ENCODE measurements at places on chromosomes 4 and X. TPM values are rescaled to one million over a fixed set of nuclear protein-coding genes. Genes with fewer than 3 reads are reported as not detected.

DNA sequence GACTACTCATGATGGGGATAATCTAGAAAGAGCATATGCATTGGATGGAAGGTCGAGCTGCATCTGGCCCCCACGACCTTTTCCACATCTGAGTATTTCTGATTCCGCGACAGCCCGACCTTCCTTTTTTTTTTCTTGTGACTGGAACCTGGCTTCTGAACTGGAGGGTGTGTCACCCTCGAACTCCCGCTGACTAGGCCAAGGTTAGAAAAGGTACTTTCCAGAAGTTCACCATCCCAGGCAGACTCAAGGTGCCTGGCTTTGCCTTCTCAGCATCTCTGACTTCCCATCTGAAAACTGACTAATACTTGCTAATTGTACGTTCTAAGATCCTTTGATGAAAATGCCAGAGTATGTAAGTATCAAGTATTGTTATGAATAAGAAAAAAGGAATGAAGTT, 49.3 kb upstream of the CD40LG start:
- no peak overlapping the region for H3K4me3 ChIP-seq
- DNase-seq: no peak
- H3K36me3 ChIP-seq: no peaks in the 10 kb centered on the region

GRCh38 chr4:1902243-1902642, 31.1 kb downstream of the NSD2 start:
- H3K27me3 ChIP-seq: no peaks in the 10 kb centered on the region
- no peak overlapping the region for H3K4me3 ChIP-seq
- H3K36me3 ChIP-seq: peaks cover 58% of the 10 kb centered on the region
- H3K27ac ChIP-seq: no peak overlapping the region

- peaks cover 74% of the 10 kb centered on the region for H3K4me1 ChIP-seq
- peaks cover 3% of the 10 kb centered on the region for H3K36me3 ChIP-seq
- DNase-seq: no peak
- H3K27me3 ChIP-seq: no peaks in the 10 kb centered on the region
- no peak overlapping the region for H3K4me3 ChIP-seq
- no peak overlapping the region for H3K27ac ChIP-seq
Observed at GRCh38 chr4:3199653-3200422, 49.1 kb upstream of the MSANTD1 start.

GRCh38 chrX:39645178-39645895, 452.4 kb downstream of the BCOR start:
- H3K27me3 ChIP-seq: no peaks in the 10 kb centered on the region
- no peaks in the 10 kb centered on the region for H3K4me1 ChIP-seq
- no peaks in the 10 kb centered on the region for H3K36me3 ChIP-seq

DNA sequence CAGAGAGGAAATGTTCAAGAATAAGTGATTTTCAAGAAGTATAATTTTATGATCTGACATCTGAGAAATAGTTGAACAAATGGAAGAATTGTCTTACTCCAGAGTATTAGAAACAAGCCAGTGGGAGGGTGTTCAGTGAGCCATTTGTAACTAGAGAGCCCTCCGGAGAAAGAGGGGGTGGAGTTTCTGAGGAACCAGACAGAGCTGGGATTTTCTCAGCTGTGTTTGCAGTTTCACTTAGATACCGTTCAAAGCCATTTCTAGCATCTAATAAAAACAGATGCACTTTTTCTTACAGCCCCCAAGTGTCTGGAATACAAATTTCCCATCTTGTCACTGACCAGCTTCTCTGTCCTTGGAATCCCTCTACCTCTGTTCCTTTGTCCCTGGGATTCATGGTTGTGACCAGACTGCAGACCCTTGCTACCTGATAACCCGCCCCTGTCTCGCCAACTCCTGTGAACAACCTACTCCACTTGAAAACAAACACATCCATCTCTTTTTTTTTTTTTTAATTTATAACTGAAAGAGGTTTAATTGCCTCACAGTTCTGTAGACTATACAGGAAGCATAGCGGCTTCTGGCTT, 132.8 kb upstream of the KLF3 start:
- no peak for DNase-seq
- H3K4me1 ChIP-seq: peaks cover 14% of the 10 kb centered on the region
- no peaks in the 10 kb centered on the region for H3K36me3 ChIP-seq
- H3K4me3 ChIP-seq: no peak overlapping the region

- H3K36me3 ChIP-seq: no peaks in the 10 kb centered on the region
- no peak overlapping the region for H3K27ac ChIP-seq
- H3K4me3 ChIP-seq: no peak overlapping the region
Observed at GRCh38 chrX:120426599-120426998, 42.5 kb downstream of the LAMP2 start.

GRCh38 chr4:101102114-101102742, 245.1 kb downstream of the PPP3CA start:
- no peak for DNase-seq
- H3K4me1 ChIP-seq: peaks cover 38% of the 10 kb centered on the region
- no peaks in the 10 kb centered on the region for H3K27me3 ChIP-seq
- no peak overlapping the region for H3K4me3 ChIP-seq
- peaks cover 5% of the 10 kb centered on the region for H3K36me3 ChIP-seq
- no peak overlapping the region for H3K27ac ChIP-seq

DNA sequence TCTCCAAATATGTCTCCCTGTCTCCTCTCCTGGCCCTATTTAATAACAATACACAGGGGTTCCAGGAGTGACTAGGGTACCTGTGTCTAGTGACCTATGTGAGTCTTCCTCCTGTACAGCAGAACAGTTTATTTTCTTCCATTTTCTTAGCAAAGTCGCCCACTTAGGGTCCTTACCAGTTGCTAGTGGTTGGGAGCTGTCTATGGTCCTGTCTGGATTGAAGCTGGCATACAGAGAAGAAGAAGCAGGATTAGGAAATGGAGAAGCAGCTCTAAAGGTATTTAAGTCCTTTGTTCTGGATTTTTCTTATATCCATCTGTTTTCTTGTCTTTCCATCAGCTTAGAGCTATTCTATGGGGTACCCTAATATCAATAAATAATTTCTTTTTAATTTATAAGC, 587.1 kb upstream of the CPEB2 start:
- no peaks in the 10 kb centered on the region for H3K4me1 ChIP-seq
- H3K27ac ChIP-seq: no peak overlapping the region
- H3K27me3 ChIP-seq: no peaks in the 10 kb centered on the region
- no peak for DNase-seq

GRCh38 chr4:125313989-125314667, 627 bp upstream of the FAT4 start:
- no peak overlapping the region for H3K27ac ChIP-seq
- H3K36me3 ChIP-seq: peaks cover 7% of the 10 kb centered on the region
- H3K27me3 ChIP-seq: peaks cover 54% of the 10 kb centered on the region
- H3K4me1 ChIP-seq: peaks cover 41% of the 10 kb centered on the region

DNA sequence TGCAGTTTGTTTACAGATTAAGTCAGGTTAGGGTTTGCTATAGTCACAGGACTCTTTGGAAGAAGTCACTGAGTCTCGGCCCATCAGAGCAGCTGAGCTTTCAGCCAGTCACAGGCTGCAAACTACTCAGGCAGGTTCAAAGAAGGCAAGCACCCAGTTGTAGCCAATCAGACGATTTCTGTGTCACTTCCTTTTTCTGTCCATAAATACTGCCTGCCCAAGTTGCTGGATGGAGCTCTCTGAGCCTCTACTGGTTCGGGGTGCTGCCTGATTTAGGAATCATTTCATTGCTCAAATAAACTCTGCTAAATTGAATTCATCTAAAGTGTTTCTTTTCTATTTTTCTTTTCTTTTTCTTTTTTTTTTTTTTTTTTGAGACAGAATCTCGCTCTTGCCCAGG, 7.3 kb upstream of the SH3BP2 start:
- peaks cover 16% of the 10 kb centered on the region for H3K4me1 ChIP-seq
- peaks cover 10% of the 10 kb centered on the region for H3K36me3 ChIP-seq
- peak overlapping the region; percentile 90 for H3K27ac ChIP-seq

- peak overlapping the region; percentile 82 for H3K27ac ChIP-seq
- peaks cover 68% of the 10 kb centered on the region for H3K36me3 ChIP-seq
- DNase-seq: no peak
- H3K4me3 ChIP-seq: no peak overlapping the region
- H3K4me1 ChIP-seq: peaks cover 9% of the 10 kb centered on the region
Observed at GRCh38 chrX:2486476-2487133, 14.2 kb downstream of the DHRSX start.

GRCh38 chr4:164301430-164301829, 452.5 kb upstream of the SMIM31 start:
- no peaks in the 10 kb centered on the region for H3K27me3 ChIP-seq
- no peak overlapping the region for H3K4me3 ChIP-seq
- no peak overlapping the region for H3K27ac ChIP-seq
- H3K36me3 ChIP-seq: no peaks in the 10 kb centered on the region
- no peaks in the 10 kb centered on the region for H3K4me1 ChIP-seq

GRCh38 chr4:122341886-122342285, 36.9 kb upstream of the ADAD1 start:
- H3K4me3 ChIP-seq: no peak overlapping the region
- no peaks in the 10 kb centered on the region for H3K27me3 ChIP-seq
- H3K36me3 ChIP-seq: peaks cover 72% of the 10 kb centered on the region
- no peak overlapping the region for H3K27ac ChIP-seq
- DNase-seq: no peak

GRCh38 chrX:10608099-10608498, 12.3 kb downstream of the MID1 start:
- DNase-seq: no peak
- no peak overlapping the region for H3K27ac ChIP-seq
- no peaks in the 10 kb centered on the region for H3K4me1 ChIP-seq

GRCh38 chrX:78931814-78932213, 13.4 kb upstream of the P2RY10 start:
- H3K4me1 ChIP-seq: no peaks in the 10 kb centered on the region
- H3K27me3 ChIP-seq: no peaks in the 10 kb centered on the region
- no peak for DNase-seq

DNA sequence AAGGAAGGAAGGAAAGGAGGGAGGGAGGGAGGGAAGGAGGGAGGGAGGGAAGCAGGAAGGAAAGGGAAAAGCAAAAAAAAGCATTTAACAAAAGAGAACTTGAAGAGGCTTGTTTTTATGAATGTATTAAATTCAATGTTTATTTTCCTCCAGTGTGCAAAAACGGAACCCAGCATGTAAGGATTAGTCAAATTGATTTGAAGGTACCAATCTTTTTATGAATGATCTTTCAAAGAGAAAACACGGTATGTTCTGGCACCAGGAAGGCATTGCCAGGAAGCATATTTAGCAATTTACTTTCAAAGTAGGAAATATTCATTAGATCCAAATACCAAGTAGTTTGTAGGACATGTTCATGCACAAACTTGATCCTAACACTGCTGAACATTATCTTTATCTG, 453.6 kb downstream of the PDGFC start:
- no peaks in the 10 kb centered on the region for H3K4me1 ChIP-seq
- no peak overlapping the region for H3K27ac ChIP-seq
- no peaks in the 10 kb centered on the region for H3K27me3 ChIP-seq

- no peak overlapping the region for H3K4me3 ChIP-seq
- no peak for DNase-seq
- no peaks in the 10 kb centered on the region for H3K36me3 ChIP-seq
- H3K27me3 ChIP-seq: no peaks in the 10 kb centered on the region
- peaks cover 7% of the 10 kb centered on the region for H3K4me1 ChIP-seq
- H3K27ac ChIP-seq: no peak overlapping the region
Observed at GRCh38 chrX:102765217-102765616, 44.7 kb downstream of the GPRASP3 start.

DNA sequence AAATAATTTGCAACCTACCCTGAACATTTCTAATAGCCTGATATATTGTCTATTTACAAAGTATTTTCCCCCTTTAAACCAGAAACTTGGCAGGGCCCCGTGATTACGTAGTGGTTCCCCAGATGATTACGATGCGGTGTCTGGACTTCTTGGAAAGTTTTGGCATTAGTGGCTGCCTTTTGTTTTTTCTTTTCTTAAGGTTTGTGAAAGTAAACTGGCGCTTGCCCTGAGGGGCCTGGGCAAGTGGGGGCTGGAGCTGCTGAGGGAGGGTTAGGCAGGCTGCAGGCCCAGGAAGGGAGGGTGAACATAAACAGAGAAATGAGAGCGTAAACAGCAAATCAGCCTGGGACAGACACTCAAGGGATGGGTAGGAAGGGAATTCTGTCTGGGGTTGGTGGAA, 123.6 kb upstream of the MSX1 start:
- H3K4me1 ChIP-seq: no peaks in the 10 kb centered on the region
- H3K4me3 ChIP-seq: no peak overlapping the region
- peaks cover 10% of the 10 kb centered on the region for H3K36me3 ChIP-seq
- H3K27me3 ChIP-seq: no peaks in the 10 kb centered on the region
- DNase-seq: no peak

GRCh38 chr4:133801883-133802282, 399.7 kb downstream of the PABPC4L start:
- DNase-seq: no peak
- no peaks in the 10 kb centered on the region for H3K4me1 ChIP-seq
- no peak overlapping the region for H3K4me3 ChIP-seq
- no peaks in the 10 kb centered on the region for H3K27me3 ChIP-seq

DNA sequence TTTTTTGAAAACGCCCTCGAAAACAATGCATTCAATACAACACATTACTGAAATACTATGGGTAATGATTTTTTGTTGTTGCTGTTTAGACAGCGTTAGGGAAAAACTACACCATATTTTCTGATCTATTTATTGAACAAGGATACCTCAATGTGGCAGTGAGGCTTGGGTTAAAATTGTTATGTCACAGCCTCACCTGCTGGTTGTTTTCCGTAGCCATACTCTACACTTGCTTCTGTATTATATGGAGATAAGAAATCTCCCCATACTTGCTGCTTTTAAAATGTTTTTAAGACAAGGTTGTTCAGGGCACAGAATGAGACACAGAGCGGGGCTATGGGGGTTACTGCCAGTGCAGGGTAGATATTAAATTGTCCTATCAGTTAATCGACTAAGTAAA, 221.6 kb upstream of the FTHL17 start:
- no peak for DNase-seq
- H3K27me3 ChIP-seq: no peaks in the 10 kb centered on the region
- H3K4me1 ChIP-seq: no peaks in the 10 kb centered on the region
- no peaks in the 10 kb centered on the region for H3K36me3 ChIP-seq
- H3K27ac ChIP-seq: no peak overlapping the region

DNA sequence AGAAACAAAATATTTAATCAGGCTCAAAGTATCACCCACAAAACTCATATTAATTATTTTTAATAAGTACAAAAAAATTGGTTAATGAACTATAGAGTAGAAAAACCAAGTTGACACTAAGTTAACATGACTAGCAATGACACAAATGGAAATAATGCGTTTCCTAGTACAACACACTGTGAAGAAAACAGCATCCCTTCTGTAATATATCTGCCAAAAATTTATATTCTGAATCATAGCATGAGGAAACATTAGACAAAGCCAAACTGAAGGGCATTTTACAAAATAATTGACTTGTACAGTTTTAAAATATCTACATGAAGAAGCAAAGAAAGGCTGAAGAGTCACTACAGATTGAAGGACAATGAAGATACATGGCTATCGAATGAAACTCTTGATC, 477.6 kb upstream of the INTU start:
- no peak overlapping the region for H3K27ac ChIP-seq
- no peak for DNase-seq
- no peaks in the 10 kb centered on the region for H3K36me3 ChIP-seq
- no peaks in the 10 kb centered on the region for H3K4me1 ChIP-seq

- no peaks in the 10 kb centered on the region for H3K36me3 ChIP-seq
- H3K27ac ChIP-seq: no peak overlapping the region
- H3K27me3 ChIP-seq: no peaks in the 10 kb centered on the region
- DNase-seq: no peak
Observed at GRCh38 chr4:100113096-100113495, 77.2 kb downstream of the DDIT4L start.

The TEX11 gene
- total RNA-seq: not detected

The CTAG1B gene
- not detected for total RNA-seq

The HS6ST2 gene
- not detected for total RNA-seq

The MAGEC1 gene
- not detected for total RNA-seq

The MEPE gene
- total RNA-seq: not detected

The ASB11 gene
- not detected for total RNA-seq

The STAP1 gene
- total RNA-seq: 3.5 TPM

The DGKK gene
- not detected for total RNA-seq

The PLXNB3 gene
- 0.34 TPM for total RNA-seq
